ENCODE measurements at places on chromosomes 1 and 21.

GRCh38 chr1:55127827-55128343, 87.3 kb downstream of the USP24 start:
- no peak for DNase-seq

DNA sequence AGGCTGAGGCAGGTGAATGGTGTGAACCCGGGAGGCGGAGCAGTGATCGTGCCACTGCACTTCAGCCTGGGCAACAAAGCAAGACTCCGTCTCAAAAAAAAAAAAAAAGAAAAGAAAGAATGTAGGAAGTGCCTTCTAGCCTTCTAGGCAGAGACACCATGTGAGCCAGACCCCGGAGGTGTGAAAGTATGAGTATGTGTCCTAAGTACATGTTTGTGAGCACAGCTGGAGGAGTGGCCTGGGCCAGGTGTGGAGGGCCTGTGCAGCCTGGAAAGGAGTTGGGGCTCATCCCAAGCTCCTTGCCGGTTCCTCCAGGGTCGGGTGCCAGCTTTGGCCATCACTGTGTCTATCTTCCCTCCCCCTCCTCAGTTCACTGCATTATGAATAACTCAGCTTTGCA, 13.0 kb downstream of the SOX13 start:
- no peak for DNase-seq

DNA sequence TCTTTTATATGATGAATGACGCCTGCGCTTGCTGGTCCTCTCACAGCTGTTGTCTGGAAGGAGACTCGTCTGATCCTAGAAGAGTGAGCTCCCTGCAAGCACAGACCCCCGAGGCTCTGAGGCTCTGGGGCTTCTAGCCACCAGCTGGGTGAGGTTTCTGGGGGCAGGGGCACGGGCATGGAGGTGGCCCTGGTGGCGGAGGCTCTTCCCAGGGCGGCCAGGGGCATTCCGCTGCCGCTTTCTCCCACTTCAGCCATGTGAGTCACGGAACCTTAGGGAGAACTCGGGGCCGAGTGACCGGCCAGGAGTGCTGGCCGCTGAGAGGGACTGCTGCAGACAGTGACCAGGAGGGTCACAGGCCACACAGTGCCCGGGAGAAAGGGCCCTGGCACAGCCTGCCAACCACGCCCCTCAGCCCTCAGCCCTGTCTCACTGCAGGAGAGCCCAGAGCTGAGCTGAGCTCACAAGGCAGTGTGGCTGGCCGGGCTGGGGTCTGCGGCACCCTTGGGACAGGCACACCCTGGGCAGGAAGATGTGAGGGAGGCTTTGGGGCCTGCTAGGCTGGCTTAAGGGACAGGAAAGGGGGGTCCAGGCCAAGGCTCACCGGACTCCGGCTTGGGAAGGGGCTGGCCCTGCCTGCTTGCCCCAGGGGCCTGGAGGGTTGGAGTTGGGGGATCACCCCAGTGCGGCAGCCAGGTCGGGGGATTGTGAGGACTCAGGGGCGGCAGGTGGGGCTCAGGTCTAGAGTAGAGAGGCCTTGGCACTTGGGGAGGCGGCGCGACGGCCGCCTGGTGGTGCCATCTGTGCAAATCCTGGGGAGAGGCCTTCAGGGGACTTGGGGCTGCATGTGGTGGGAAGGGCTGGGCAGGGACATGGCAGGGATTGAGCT, 35.7 kb downstream of the MORN1 start:
- DNase-seq, result no peak

DNA sequence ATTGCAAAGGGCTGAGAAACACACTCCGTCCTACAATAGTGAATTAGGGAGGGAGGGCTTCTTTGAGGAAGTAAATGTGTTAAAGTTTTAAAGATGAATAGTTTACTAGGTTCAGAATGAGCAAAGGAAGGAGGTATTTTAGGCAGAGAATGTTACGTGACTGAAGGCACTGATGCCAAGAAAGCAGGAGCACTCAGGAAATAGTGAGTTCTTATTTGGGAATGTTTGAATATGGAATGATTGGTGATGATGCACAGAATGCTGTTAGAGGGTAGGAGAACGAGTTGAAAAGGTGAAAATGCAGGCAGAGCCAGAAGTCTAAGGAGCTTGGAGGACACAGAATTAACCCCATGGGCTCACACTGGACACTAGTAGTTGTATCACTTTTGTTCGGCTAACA, 108.0 kb downstream of the NRIP1 start:
- DNase-seq, result peak; percentile 70

DNA sequence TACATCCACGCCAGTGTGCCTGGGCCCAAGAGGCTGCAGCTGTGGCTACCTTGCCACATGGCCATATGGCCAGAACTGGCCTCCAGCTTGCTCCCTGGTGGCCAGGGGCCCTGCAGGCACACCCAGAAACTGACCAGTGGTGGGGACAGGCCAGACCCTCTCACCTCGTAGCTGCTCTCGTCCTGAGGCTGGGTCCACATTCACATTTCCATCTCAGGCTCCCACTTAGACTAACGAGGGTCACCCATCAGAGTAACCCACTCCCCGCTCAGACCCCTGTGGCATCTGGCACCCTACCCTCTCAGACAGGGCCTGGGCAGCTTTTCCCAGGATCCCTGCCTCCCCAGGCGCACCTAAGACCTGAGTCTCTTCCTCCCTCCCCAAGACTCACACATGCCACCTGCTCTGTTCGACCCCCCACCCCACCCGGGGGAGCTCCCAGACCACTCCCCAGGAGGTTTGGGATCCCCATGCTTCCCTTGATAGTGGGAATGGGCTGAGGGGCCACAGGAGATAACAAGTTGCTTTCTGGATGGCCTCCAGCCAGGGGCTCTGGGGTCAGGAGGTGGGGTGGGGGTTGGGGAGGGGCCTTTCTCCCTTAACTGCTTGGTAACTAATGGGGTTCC, 21.3 kb upstream of the RNU1-4 start:
- no peak for DNase-seq
